ENCODE measurements at places on chromosomes 13 and 19.

DNA sequence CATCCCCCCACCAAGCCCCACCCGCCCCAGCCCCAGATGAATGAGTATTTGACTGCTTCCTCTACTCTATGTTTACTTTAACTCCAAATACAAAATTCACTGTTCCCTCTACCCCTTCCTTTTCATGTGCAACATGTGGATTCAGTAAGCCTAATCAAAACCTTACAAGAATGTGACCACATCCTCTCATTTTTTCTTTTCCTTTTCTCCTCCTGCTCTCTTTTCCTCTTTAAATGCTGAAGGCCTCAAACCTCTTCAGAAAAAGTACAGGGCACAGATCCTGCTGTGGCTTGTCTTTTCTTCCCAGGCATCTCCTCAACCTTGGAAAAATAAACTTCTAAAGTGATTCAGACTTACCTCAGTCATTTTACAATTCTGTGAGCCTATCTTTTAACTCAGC is 119.0 kb downstream of the MYCBP2 start:
- no peak for DNase-seq

- DNase-seq: no peak
These were observed 18.2 kb upstream of the NAXD start for GRCh38 chr13:110597041-110597689.

DNA sequence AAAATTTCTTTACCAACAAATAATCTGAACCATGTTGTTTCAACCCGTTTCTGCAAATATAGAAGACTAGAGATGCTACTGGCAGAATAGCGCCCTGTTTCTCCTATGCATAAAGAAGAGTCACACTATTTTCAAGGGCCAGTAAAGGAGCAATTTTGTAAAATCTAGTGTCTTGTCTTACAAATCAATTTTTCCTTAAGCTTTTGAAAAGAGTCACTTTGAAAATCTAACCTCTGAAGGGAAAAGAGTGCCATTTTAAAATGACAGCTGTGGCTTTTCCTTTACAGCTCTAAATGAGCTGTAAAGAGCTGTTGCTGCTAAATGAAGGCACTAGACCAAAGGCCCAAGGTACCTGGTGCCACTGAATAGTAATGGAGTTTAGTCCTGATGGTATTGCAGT is 16.9 kb upstream of the GTF2F2 start:
- DNase-seq: no peak

GRCh38 chr19:8017808-8018207 is 12.4 kb upstream of the ELAVL1 start:
- DNase-seq: no peak

DNA sequence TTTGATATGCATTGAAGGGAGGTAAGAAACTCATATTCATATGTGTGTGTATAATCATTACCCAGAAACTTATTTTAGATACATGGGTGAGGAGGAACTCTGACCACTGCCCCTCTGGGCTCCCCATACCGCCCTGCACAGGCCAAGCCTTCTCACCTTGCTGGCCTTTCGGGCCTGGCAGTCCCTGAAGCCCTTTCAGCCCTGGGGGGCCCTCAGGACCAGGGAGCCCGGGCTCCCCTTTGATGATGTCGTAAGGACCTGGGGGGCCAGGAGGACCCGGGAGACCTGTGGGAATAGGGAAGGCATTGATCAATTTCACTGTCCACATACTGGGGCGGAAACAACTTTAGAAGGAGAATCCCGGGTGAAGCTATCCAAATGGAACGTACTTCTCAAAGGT is 142.3 kb downstream of the COL4A1 start:
- DNase-seq: no peak

GRCh38 chr19:44607049-44607448 is 6.3 kb upstream of the IGSF23 start:
- DNase-seq: no peak

DNA sequence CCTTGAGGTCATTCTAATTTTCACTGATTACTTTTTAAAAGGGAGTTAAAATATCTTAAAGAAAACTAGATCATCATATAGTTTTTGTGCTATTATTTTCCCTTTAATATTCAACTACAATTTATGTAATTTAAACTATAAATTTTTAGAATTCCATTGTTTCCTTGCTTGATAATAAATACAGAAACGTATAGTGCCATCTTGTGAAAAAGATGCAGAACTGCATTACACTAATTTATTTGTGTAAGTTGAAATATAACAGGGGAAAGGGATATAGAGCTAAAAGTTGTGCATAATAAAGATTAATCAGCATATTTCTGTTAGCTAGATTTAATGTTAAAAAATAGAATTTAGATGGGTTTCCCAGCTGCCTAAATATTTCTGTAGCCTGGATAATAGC is 61.5 kb upstream of the TDRD3 start:
- no peak for DNase-seq

- no peak for DNase-seq
These were observed 837 bp downstream of the GNA15 start for GRCh38 chr19:3136684-3137055.

DNA sequence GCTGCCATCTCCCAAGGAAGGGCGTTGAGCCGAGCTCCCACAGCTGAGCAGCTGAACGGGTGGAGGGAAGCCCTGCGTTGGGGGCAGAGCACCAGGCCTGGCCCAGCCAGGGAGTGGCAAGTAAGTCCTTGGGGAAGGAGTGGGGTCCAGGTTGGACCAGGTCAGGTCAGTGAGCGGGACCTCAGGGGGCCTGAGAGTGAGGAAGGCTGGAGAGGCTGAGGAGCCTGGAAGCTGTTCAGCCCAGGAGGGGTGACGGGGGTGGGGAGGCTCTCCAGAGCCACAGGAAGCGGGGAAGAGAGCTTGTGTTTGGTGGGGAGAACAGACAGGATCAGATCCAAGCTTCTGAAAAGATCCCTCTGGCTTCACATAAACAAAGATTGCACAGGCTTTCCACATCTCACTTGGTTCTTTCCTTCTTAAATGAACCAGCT is 55.4 kb upstream of the ATP12A start:
- no peak for DNase-seq

DNA sequence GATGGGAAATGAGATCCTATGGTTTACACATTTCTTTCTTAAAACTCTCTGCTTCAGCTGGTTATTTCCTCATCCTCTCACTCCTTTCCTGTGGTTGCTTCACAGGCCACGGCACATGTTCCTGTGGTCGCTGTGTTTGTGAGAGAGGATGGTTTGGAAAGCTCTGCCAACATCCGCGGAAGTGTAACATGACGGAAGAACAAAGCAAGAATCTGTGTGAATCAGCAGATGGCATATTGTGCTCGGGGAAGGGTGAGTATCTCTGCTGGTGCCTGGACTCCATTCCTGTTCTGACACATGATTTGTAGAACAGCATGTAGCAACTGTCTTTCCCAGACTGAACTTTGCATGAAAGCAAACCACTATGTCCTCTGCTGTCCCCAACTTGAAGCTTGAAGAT is 254.2 kb downstream of the ITGBL1 start:
- no peak for DNase-seq

GRCh38 chr19:51824281-51825005 is 29.5 kb downstream of the FPR3 start:
- DNase-seq: no peak

DNA sequence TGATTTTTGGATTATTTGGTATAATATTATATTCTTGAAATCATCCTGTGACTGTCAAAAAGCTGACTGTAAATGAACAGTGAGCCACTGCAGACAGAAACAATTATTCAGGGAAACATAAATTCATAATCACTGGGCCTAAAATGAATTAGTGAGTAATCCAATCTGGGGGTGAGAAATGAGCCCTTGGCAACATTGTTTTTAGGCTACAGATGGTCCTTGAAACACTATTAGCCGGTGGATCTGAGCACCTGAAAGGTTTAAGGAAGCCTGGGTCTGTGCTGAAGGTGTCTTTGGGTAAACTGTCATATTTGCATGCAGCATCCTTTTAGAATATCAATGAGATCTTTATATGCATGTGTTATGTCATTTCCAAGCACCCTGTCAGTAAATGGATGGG is 290.7 kb downstream of the ATP8A2 start:
- no peak for DNase-seq

DNA sequence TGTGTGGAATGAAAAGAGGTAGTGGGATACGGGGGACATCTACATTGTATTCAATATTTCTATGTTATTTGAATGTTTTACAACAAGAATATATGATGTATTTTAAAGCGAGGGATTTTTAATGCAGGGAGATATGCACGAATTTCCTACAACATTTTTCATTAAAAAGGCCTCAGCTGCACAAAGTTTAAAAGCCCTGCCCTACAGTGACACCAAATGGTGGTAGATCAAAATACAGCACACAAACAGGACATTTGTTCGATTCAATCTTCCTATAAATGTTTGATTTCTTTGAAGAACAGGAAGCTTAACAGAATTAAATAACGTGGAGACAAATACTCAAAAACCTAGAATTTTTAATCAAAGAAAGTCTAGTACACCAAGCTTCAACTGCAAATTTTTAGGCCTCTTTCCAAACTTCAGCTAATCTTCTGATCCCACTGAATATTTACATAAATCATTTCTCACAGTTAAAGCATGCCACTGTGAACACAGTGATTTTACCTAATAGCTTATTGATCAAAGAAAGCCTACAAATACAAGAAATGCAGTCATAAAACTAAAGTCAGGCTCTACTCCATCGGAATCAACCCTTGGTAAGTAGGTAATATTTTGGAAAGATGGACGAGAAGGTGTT is 257.2 kb downstream of the DIAPH3 start:
- DNase-seq: peak; percentile 25

- peak; percentile 67 for DNase-seq
These were observed 415.9 kb downstream of the FGF9 start for GRCh38 chr13:22086597-22087330.

GRCh38 chr19:7099597-7099921 is 30.1 kb downstream of the ZNF557 start:
- no peak for DNase-seq

GRCh38 chr13:75932636-75933035 is 296.5 kb downstream of the LMO7 start:
- DNase-seq: peak; percentile 82

DNA sequence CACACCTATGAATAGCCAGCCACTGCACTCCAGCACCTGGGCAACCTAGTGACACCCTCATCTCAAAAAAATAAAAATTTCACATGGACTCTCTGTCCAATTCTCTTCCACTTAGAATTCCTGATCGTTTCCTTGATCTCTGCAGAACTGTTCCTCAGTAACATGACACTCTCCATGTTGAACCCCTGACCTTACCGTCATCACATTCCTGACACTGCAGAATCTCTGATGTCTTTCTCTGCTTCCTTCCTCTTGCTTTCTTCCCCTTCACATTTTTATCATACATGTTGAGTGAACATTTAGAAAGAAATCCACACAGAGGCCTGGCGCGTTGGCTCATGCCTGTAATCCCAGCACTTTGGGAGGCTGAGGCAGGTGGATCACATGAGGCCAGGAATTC is 15.0 kb downstream of the ZNF114 start:
- no peak for DNase-seq

- DNase-seq: no peak
These were observed 37.3 kb downstream of the TNFSF13B start for GRCh38 chr13:108306860-108307259.

DNA sequence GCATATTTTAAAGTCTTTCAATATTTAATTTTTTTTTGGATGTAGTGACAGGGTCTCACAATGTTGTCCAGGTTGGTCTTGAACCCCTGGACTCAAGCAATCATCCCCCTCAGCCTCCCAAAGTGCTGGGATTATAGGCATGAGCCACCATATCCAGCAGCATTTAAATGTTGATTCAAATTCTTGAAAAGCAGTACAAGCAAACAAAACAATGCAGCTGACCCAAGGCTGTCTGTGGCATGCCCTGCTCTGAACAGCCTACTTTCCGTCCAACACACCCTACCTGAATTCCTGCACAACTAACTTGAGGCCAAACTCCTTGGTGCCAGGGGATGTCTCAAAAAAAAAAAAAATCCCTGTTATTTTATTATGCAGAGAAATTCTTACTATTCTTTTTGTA is 23.0 kb downstream of the NEK5 start:
- no peak for DNase-seq

DNA sequence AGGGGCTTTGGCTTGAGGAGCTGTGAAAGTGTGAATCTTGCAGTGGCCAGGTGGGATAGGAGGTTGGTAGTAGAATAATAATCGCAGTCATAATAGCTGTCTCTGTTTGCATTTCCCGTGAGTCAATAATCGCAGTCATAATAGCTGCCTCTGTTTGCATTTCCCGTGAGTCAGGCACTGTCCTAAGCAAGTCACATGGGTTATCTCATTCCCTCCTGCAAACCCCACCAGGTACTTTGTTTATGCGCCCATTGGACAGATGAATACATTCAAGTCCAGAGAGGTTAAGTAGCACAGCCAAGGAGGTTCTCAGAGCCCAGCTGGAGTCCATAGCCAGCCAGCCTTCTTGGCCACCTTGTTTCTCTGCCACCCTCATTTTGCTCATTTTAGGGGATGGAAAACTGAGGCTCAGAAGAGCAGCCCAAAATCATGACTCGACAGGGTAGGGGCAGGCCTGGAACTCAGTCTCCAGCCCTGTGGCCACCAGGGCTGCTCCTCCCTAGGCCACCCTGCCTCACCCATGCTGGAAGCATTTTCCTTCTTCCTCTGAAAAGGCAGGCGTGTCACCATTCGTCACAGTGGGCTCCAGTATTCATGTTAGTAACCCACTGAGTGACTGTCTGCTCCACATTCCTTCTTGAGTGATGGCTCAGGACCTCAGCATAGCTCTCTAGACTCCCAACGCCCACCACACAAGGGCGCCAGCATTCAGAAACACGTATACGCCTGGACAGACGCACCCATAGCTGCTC is 206.2 kb downstream of the URI1 start:
- DNase-seq: no peak

- DNase-seq: no peak
These were observed 302.0 kb upstream of the MIR17HG start for GRCh38 chr13:91045351-91046034.

- DNase-seq: no peak
These were observed 12.7 kb downstream of the FOXO1 start for GRCh38 chr13:40653527-40654318.

- DNase-seq: no peak
These were observed 101.5 kb upstream of the TSHZ3 start for GRCh38 chr19:31450696-31451095.

GRCh38 chr19:29162694-29163093 is 50.3 kb downstream of the UQCRFS1 start:
- no peak for DNase-seq

GRCh38 chr13:22198641-22199217 is 527.9 kb downstream of the FGF9 start:
- peak; percentile 61 for DNase-seq

GRCh38 chr13:108323031-108323430 is 53.5 kb downstream of the TNFSF13B start:
- no peak for DNase-seq

GRCh38 chr13:112899281-112900225 is 69.5 kb upstream of the MCF2L start:
- peak; percentile 8 for DNase-seq

- no peak for DNase-seq
These were observed 9.9 kb upstream of the MEX3D start for GRCh38 chr19:1577929-1578618.

DNA sequence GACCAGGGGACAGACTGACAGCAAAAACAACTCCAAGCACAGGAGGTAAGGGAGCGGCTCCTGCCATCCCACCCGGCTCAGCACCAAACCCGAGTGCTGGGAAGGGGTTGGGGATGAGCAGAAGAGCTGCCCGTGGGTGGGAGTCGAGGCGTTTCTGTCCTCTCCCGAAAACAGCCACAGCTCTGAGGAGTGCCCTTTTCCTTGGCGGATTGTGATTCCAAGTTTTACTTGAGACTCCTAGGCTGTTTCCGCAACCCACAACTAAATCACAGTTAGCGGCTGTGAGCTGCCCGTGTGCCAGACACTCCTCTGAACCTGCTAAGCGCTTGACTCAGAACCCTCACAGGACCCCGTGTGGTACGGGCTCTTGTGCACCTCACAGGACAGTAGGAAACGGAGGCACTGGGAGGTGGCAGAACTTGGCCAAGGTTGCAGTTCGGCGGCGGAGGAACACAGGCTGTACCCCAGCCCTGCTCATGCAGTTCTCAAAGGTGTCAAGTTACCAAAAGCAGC is 21.4 kb downstream of the CFAP97D2 start:
- peak; percentile 40 for DNase-seq

All from right hindlimb (tissue), 1 donor.